Activated CD4-positive, alpha-beta T cell treated with anti-CD3 and anti-CD28 coated beads for 1 hour (primary cell): ENCODE measurements at places on chromosomes 5 and 9.

DNA sequence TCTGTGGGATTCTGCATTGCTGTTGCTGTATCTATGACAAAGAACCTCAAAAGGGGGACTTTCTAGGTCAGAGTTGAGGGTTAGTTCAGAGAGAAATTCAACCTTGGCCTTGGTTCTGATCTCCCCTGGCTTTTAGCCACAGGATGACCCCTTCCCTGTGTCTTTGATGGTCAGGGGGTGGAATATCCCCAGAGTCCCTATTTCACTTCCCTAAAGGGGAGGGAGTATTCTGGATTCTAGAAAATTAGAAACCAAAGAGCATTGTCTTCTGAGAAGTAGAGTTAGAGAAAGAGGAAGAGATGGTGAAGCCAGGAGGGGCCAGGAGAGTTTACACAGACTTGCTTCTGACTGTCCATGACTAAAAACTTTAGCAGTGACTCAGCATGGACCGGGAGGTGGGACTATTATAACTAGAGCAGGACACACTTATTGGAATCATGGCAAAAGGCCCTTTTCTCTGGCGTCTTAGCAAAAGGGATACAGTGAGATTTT is 56.2 kb upstream of the LPAR1 start:
- no peak for DNase-seq

DNA sequence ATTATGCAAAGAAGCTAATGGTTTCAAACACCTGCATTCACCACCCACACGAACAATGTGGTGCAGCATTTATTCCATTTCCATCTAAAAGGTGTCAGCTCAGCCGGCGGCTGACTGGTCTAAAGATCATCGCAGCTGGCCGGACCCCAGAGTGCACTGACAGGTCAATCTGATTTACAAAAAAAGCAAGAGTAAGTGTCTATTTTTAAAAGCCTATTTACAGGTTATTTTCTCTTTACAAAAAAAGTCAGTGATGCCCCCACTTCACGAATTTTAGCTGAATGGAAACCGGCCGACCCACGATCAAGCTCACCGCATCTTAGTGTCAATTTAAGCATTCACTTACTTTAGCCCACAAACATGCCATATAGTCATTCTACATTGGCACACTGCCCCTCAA is 58.3 kb downstream of the SEMA4D start:
- no peak for DNase-seq

DNA sequence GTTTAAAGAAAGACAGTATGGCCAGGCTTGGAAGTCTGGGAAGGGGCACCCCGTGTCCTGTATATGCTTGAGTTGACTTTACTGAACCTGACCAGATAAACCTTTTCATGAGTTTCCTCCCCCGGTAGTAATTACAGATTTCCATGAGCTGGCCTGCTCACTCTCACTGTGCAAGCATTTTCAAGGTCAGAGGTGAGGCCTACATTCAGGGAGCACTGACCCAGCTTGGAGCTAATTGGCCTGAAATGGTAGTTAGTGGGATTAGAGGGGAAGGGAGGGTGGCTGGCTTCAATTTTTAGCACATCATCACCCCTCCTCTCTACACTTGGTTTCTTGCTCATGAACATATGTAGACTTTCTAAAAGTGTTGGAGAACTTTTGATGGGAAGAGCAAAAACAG is 99.2 kb downstream of the PSAT1 start:
- DNase-seq = no peak

DNA sequence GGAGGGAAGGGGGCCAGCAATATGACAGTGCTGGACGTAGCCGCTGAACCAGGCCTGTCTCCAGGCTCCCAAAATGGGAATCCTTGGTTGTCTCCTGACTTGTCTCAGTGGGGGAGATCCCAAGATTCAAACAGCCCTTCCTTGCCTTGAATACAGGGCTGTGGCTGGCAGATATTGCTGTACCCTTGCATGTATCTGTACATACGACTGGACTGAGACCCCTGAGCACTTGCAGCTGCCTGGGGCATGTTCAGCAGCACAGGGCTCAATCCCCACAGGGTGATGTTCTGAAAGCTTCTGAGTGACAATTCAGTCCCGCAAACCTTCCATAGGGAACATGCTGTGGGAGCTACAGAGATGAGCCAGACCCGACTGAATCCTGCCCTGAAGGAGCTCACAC is 13.3 kb downstream of the OR13J1 start:
- no peak for DNase-seq

DNA sequence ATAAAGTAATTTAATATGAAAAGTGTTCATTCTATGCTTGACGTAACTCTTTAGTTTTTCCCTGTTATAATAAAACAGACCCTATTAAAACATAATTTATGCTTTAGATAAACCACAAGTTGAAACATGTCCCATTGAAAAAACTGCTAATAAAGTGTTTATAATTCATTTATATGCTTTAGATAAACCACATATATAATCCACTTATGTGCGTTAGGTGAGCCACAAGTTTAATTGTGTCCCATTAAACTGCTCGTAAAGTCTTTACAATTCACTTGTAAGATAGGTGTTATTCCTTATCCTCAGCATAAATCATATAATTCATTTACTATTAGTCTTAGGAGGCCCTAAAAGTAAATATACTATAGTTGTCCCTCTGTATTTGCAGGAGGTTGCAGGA is 3.6 kb downstream of the NIPSNAP3B start:
- no peak for DNase-seq

DNA sequence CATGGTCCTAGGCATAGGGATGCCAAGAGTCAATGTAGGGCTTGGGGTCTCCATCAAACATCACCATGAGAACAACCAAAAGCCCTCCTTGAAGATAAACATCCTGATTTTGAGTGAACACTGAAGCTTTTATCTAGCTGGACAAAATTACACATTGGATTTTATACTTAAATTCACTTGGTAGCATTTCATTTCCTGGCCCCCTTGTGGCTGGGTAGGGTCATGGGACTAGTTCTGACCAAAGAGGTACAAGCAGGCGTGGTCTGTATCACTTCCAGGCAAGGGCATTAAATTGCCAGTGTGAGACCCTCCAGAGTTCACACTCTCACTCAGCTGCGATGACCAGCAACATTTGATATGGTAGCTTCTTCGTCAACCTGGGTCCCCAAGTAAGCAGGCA is 320.3 kb downstream of the ACTL7B start:
- DNase-seq = no peak

DNA sequence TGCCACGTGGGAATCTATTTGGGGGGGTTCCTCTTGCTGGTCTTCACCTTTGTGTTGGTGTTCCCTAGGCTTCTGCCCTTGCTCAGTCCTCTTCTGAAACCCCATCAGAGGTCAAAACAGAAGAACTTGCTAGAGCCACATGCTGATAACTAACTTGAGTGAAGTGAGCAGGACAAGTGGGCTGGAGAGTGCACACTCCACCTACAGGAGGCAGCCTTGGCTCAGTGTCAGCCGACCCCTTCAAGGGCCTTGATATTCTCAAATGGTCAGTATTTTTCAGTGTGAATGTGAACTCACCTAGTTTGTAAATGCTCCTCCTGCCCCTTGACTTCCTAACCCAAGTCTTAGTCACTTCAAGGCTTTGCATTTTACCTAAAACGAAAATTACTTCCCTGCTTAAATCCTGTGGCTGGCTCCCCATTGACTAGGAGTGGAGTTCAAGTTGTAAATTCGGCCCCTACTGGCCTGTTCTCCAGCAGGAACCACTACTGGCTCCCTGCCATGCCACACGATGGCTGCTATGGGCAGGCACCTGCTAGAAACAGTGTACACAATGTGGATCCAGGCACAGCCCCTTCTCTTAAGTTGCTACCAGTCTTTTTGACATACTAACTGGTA is 3.6 kb upstream of the SLC1A3 start:
- no peak for DNase-seq

DNA sequence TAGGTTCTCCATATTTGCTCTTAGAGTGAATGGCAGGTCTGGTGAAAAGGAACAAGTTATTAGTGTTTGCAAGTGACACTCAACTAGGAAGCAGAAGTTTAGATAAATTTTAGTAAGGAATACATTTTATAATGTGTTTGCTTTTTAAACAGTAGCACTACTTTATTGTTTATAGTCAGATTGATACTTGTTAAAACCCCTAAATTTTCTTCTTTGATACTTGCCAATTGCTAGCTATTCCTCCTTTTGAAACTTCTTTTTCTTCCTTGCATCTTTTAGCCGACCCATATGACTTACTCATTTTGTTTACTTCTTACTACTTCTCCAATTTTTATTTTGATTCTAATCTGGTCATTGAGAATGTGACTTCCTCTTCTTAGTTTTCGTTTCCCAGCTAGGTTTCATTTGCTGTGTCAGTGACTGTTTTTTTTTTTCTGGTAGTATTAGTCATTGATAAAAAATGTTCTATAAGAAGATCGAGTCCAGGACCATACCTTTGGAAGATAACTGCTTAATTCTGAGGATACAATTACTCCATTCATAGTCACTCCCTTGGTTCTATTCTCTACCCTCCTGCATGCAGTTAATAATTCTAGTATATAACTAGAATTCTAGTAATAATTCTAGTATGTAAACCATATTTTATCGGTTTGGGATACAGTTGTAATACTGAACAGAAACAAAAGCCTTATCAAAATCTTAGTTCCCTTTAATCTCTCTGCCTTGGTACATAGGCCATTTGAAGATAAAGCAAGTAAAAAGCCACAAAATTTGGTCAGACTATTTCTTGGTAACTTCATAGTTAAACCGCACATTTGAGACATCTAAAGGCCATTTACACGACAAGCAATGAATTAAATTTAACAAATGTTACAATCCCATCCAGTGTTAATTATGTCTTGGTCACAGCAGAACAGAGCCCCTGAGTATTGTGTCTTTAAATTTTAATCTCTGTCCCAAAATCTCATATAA is 2.8 kb upstream of the RICTOR start:
- no peak for DNase-seq

DNA sequence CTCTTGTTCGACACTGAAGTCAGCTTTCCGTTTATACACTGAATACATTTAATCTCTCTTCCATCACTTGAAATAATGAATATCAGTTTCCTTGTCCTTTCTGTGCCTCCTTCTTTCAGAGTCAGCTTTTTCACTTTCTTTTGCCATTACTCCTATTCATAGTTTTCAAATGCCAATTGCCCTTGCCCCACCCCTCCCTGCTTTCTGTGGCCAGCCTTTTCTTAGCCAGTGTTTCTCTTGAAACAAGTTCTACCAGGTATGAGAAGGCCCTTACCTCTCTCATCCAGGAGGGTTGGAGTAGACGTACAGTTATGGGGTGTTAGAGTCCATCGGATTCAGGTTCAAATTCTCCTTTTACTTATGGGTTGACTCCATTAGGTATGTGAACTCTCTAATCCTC is 574.7 kb upstream of the SEMA6A start:
- no peak for DNase-seq

DNA sequence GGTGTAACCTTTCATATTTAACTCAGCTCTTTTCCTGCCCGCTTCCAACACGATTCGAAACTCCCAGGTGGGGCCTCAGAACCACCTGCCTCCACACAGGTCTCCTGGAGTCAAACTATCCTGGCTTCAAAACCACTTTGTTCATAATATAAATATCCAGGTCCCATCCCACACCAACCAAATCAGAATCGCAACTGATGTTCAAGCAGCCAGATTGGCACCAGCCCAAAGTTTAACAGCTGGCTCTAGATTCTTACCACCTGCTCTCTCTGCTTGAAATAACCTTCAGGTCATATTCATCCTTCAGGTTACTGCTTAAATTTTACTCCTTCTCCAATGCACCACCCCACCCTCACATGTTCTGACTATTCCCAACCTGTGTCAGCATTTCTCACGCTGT is 231.4 kb upstream of the TRPM3 start:
- DNase-seq = no peak

GRCh38 chr5:124919747-124920525 is 173.5 kb upstream of the ZNF608 start:
- DNase-seq = no peak

GRCh38 chr5:142006363-142007236 is 6.2 kb downstream of the GNPDA1 start:
- DNase-seq = no peak

GRCh38 chr5:149924486-149924885 is 20.1 kb downstream of the PDE6A start:
- DNase-seq = no peak

DNA sequence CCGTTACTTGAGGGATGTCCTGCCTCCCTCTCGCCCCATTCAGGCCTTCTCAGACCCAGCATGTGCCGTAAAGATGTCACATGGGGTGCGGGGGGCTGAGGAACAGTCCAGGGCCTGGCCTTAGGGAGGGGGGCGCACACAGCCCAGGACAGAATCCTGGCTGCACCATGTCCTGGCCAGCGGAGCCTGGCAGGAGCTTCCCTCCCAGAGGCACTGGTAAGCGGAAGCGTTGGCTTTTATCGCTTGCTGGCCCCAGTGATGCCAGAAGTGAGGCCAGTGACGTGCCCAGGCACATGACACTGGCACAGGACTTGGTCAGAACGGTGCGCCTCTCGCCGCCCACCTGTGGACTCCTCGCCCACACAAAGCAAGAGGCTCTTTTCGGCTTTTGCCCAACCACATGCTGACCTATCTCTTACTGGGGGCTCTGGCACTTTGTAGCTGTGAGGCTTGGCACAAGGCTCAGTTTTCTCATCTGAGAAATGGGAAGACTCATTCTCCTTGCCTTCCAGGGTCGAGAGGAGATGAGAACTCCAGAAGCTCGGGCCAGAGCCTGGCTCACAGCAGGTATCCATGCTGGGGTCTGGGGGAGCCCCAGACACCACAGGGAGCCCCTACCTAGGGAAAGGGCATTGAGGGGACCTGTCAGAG is 59.0 kb downstream of the LMX1B start:
- no peak for DNase-seq

DNA sequence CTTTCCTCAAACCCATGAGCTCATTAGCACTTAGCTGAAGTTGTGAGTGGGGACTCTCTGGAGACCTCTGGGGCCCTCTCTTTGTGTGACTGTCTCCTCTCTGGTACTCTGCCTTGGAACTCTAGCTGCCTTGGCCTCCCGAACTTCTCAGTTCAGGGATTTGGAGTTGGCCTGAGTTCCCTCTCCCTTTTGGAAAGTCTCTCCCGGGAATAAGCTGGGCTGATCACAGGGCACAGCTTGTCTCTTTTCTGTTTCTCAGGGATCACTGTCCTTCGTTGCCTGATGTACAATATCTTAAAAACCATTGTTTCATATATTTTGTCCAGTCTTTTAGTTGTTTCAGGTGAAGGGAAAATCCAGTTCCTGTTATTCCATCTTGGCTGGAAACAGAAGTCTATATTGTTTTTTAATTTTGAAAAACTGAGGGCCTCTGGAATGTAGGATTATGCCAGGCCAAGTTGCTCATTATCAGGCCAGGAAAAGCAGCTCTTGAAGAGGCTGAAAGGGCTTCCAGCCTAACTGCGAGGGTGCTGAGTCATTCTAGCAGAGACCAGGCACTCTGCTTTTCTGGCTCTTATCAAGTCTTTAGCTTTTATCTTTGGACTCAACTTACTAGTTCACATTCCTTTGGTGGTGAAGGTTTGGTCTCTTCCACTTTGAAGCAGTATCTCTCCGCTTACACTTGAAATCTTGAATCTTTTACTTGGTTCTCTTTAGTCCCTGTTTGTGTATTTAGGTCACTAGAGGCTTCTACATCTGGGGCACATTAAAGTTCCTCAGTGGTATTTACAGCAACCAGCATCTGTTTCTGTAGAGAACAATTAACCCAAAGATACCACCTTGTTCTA is 8.4 kb upstream of the RGS3 start:
- no peak for DNase-seq
